ENCODE measurements at places on chromosomes 2 and 18.
A peak's percentile ranks its signal among the peaks of the same experiment; 100 is the strongest.

GRCh38 chr18:73986711-73987110 is 160.9 kb downstream of the FBXO15 start:
- no peak for DNase-seq

- no peak for DNase-seq
Measured at GRCh38 chr18:54551590-54551989, 39.5 kb upstream of the DYNAP start.

- no peak for DNase-seq
Measured at GRCh38 chr2:235126768-235127167, 175.0 kb downstream of the SH3BP4 start.

DNA sequence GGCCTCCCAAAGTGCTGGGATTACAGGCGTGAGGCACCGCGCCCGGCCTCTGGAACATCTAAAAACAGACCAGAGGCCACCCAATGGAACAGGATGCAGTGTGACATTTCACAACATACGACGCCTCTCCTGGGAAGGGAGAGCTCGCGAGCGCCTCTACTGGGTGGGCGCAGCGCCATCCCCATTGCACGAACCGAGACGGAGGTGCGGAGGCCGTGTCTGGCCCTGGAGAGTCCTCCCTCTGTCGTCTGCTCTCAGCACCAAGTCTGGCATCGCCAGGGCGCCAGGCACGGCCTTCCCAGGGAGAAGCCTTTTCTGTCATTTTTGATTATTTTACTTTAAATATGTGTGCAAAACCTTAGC is 9.4 kb upstream of the GBX2 start:
- DNase-seq, result no peak

DNA sequence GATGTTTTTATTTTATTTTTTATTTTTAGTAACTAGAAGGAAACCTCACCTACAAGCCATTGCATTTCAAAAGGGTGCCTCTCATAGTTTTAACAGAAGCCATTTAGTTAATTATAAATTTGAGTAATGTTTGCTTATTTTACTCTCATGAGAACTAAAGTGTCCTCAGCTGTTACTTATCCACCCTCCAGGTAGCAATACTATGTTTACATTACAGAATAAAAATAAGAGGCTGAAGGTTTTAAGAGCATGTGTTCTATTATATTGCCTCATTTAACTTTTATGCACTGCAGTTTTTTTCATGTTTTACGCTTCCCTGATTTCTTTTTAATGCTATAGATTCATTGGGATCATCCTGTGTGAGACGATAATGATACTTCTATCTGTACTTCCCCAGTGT is 235.5 kb downstream of the THSD7B start:
- DNase-seq, result no peak

DNA sequence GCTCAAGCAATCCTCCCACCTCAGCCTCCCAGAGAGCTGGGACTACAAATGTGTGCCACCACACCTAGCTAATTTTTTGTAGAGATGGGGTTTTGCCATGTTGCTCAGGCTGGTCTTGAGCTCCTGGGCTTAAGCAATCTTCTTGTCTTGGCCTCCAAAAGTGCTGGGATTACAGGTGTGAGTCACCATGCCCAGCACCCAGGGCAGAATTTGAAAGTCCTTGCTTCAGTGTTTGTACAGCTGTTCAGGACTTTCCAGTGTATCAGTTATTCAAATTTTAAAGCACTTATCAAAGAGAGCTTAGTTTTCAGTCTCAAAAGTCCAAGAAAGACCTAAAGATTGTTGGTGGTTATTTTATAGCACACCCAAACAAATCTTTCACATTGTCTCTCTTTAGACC is 43.6 kb upstream of the VPS54 start:
- no peak for DNase-seq

DNA sequence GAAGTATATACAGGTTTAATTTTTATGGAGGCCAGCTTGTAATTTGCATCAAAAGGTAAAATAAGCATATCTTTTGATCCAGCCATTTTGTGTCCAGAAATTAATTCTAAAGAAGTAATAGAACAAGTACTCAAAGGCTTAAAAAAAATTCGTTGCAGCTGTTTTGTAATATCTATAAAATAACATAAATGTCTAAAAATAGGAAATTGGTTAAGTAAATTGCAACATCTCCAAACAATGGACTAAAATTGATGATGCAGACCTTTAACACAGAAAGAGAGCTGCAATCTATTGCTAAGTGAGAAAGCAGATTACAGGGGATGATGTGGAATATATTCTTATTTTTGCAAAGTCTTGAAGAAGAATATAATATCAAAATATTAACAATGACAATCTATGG is 19.4 kb downstream of the AAK1 start:
- DNase-seq, result peak; percentile 75

- DNase-seq, result no peak
Measured at GRCh38 chr2:12870692-12871091, 154.0 kb downstream of the TRIB2 start.

DNA sequence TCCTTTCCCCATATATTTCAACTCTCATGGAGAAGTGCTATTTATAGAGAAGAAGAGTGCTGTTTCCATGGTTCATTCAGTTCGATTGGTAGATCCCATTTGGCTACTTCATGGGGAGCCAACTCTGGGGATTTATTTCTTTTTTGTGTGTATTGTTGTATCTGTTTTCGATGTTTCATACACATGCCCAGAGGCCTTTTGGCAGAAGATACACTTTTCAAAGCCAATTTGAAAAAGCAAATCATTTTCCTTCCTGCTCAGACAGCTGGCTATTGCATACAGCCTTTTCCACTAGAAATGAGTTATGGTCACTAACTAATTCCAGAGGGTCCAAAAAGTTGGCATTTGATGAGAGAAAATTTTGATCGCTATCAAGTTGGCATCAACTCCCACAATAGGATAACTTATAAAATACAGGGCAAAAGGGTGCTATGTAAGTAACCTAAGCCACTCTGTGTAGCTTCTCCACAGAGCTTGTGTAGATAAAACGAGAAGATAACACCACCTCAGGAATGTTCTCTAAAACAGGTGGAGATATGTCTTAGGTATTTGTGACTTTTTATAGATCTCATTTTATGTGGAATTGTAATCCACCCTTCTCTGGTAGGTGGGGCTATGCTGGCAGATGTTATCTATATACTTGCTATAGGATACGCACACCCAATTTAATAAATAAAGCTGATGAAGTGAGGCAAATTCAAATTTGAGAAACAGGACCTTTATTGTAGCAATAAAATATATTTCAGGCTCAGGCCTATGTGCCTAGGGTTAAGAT is 798.5 kb downstream of the SATB2 start:
- DNase-seq, result no peak

DNA sequence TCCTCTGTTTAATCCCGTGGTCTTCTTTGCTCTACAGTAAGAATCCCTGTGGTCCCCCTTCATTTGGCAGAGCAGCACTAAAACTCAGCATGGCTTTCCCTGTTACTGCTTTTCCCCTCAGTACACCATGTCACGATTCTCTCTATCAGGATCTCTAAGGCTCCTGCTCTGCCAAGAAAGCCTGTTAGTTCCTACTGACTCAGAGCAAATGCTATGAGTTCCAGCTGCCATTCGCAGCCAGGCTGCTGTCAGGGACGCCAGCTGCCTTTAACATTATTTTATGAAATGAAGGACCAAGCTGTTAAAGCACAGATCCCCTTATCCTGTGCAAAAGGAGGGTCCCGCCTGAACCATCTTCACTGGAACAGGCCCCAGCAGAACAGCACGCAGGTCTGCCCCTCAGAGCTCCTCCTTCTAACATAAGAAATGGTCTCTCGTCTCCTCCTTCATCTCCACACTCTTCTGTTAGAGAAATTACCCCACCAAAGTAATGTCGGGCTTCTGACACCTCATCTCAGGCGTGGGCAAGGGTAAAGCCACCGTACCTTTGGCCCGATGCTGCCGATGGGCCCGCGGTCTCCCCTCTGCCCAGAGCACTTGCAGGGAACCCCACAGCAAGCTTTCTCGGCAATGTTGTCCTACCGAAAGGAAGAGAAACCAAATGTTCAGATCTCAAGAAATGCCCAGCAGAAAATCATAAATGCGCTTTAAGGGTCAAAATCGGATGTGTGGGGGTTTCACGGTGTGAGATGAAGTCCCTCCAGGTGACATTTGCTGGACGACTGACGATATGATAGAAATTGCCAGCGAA is 52.6 kb downstream of the COL6A3 start:
- no peak for DNase-seq

- DNase-seq, result no peak
Measured at GRCh38 chr2:174585146-174585545, 12.5 kb downstream of the WIPF1 start.

DNA sequence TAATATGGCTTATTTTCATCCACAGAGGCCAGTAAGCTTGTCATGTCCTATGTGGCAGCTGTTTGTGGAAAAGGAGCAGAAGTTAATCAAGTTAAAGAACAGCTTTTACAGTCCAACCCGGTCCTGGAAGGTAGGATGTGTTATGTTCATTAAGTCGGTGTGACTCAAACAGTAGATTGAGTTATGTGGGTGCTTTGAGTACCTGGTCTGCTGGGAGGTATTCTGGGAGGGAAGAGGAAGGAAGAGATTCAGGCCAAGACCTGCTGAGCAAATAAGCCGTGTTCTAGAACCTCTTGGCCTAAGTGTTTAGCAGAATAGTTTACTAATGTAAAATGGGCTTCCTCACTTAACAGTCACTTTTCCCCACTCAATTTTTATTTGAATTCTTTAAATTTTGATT is 96.2 kb downstream of the MYO1B start:
- no peak for DNase-seq

DNA sequence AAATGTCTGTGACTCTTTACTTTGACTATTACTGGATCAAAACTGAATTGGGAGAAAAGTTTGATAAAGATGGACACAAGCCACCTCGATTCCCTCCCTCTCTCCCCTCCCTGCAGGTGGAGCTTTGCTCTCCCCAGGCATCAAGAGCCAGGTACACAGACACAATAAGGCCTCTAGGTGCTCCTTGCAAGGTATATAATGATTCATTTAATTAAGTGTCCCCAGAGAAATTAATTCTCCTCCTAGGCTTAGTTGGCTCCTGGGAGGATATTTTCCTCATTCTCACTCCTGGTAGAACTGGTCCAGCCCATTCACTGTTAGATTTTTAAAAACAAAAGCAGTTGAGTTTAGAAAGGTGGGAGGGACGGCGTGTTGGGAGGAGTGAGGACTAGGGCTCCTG is 352.4 kb upstream of the SMIM21 start:
- no peak for DNase-seq

- no peak for DNase-seq
Measured at GRCh38 chr18:40673150-40673549, 1281.9 kb upstream of the PIK3C3 start.

GRCh38 chr18:48902023-48902855 is 48.5 kb downstream of the SMAD7 start:
- DNase-seq, result peak; percentile 35

- DNase-seq, result no peak
Measured at GRCh38 chr2:29749843-29750242, 171.5 kb downstream of the ALK start.

- DNase-seq, result no peak
Measured at GRCh38 chr2:69260666-69261065, 126.4 kb downstream of the GFPT1 start.

DNA sequence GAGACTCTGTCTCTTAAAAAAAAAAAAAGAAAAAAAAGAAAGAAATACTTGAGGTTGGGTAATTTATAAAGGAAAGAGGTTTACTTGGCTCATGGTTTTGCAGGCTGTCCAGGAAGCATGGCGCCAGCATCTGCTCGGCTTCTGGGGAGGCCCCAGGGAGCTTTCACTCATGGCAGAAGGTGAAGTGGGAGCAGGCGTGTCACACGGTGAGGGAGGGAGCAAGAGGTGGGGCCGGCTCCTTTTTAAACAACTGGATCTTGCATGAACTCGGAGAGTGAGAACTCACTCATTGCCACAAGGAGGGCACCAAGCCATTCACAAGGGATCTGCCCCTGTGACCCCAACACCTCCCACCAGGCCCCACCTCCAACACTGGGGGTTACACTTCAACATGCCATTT is 30.6 kb downstream of the CYP26B1 start:
- DNase-seq, result no peak

DNA sequence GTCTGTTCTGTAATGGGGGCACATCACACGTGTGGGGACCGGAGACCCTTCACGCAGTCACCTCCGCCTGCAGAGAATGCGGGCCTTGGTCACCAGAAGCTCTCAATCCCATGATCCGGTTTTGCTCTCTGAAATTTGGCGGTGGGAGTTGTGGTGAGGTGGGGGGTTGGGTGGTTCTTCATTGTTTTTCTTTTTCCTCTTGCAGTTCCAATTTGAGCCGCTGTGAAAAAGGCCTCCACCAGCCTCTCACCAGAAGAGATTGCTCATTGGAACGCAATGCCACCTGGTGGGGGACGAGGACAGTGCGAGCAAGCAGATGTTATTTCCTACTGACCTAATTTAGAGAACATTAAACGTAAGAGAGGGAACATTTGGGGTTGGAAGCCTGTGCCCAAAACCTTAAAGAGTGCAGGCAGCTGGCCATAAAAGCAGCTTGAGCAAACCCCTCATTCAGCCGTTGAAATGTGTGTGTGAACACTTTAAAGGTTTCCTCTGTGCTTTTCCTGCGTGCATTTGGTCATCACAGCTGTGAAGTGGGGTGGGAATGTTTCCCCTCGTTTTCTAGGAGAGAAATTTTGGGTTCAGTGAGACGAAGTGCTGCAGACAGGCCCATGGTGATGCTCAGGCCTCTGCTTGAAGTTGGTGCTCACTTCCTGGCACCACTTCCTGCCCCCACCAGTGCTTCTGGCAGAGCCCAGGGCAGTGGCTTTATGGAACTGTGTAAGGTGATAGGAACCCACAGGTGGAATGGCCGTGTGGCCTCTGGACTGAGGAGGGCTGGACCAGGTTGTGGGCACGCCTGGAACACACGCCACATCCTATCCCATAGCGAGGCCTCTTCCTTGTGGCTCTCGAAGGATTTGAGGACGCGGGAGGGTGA is 61.7 kb downstream of the ZCCHC2 start:
- peak; percentile 80 for DNase-seq

- DNase-seq, result peak; percentile 57
Measured at GRCh38 chr2:12722447-12723316, 5.9 kb downstream of the TRIB2 start.

DNA sequence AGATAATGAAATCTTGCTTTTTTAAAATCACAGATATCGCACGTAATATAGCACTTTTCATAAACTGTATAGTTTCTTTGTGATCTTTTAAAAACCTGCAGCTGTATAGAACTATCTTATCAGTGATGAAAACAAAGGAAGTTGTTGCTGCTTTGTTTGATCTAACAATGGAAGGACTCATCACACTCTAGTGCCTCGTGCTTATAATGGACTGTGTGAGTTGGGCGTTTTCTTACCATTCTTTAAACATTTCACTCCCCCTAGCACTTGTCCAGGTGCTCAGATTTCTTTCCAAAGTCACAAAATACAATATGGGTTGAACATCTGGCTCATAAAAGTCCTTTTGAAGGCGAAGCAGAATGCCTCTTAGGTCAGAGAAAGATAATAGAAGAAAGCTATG is 94.8 kb upstream of the SPATS2L start:
- DNase-seq, result no peak

Measured in MV-4-11 (cell line).